ENCODE measurements at places on chromosomes 13 and 19.

- no peak for DNase-seq
Observed at GRCh38 chr13:27792393-27793218, at the start of gene GSX1. GSX1 (plus strand) TSS chr13:27792483; CDS start chr13:27792691, 208 bp downstream.

- no peak for DNase-seq
Observed at GRCh38 chr19:7418596-7418995, 69.9 kb downstream of the ARHGEF18 start.

DNA sequence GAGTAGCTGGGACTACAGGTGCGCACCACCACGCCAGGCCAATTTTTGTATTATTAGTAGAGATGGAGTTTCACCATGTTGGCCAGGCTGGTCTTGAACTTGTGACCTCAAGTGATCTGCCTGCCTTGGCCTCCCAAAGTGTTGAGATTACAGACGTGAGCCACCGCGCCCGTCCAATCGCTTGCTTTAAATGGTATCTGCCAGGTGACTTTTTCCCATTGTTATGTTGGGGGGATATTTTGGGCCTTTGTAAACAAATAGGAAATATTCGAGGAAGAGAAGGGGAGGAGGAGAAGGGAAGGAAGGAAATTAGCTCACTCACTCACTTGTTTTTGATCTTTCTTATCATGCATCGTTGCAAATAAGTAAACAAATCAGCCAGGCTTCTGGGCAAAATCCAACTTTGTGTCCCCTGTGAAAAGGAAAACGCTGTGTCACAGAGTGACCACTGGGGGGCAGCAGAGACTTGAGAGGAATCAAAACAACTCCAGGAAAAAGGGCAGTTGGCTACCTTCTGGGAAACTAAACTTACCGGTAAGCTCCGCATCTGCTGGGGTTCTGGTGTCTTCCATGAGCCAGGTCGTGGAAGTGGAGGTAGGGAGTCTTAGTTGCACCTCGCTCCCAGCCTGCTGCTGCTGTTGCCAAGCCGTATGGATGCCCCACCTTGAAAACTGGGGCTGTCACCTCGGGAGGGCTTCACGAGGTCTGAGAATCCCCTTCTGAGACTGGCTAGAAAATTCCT lies 9.3 kb upstream of the RANBP3 start:
- no peak for DNase-seq

DNA sequence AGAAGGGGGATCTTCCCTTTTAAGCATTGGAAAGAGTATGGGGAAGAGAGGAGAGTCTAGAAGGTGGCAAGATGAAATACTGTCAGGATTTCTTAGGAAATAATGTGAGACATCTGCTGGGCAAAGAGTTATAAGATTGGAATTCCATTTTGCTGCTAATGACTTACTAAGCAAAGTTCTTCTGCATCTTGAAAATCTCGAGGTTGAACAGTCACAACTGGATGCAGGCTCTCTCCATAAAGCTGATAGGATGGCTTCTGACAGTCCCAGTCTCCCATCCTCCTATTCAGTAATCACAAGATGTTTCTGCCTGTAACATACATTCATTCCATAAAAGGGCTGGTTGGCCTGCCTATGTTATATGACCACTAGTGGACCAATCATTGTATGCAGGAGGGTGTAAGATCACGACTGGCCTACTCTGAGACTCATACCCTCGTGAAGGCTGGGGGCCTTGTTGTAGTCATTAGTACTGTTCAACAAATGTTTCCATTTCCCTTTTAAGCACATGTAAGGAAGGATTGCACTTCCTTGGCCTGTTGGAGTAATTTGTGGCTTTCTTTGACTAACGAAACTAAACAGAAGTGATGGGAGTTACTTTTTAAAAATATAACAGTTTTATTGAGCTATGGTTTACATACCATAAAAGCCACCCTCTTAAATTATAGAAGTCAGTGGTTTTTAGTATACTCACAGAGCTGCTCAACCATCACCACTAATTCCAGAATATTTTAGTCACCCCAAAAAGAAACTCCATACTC lies 45.0 kb upstream of the TDRD3 start:
- no peak for DNase-seq

DNA sequence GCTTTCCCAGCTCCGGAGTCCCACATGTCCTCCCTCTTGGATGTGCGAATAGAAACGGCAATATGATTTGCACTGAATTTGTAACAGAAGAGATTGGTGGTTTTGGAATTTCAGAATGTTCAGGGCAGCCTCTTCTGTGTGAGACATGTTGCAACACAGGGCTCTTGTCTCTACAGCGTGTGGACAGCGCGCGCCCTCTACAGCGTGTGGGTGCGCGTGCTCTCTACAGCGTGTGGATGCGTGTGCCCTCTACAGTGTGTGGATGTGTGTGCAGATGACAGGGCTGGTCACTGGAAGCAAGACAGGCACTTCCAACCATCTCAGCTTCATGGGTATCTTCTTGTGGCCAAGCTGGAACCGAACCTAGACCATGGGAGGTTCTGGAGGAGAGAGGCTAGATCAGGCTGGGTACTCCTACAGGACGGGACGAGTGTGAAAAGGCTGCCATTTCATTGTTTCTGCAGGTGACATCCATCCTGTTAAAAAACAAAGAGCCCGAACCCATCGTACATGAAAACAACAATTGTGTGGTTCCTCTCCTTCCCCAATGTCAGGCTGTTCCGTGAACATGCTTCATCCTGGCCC lies 78.4 kb downstream of the TEX29 start:
- no peak for DNase-seq

- DNase-seq: no peak
Observed at GRCh38 chr13:26895808-26896466, 135.4 kb upstream of the GPR12 start.

DNA sequence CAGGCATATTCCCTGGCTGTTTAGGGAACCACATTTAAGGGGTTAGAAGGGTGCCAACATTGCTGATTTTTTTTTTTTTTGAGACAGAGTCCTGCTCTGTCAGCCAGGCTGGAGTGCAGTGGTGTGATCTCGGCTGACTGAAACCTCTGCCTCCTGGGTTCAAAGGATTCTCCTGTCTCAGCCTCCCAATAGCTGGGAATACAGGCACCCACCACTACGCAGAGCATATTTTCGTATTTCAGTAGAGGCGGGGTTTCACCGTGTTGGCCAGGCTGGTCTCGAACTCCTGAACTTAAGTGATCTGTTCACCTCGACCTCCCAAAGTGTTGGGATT lies 7.8 kb upstream of the CRX start:
- DNase-seq: no peak

GRCh38 chr13:86445206-86445605 lies 646.0 kb upstream of the SLITRK6 start:
- no peak for DNase-seq

DNA sequence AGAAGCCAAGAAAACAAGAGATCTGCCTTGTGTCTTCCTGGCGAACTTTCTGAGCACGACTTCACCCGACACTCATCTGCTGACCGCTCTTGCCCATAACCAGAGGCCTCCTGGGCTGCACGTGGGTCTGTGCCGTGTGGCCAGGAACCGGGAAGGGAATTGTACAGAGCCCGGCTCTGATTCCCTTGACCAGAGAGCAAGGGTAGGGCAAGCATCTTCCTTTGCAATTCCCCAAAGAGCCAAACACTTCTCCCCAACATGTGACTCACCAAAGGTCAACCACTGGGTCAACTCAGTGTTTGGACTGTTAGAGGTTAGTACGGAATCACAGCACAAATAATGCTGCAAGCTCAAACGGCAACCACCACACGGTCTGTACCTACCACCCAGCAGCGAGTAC lies 48.9 kb downstream of the KLF2 start:
- no peak for DNase-seq

GRCh38 chr19:16061943-16062342 lies 14.4 kb upstream of the TPM4 start:
- no peak for DNase-seq

GRCh38 chr13:63094717-63095116 lies 1679.1 kb upstream of the PCDH20 start:
- no peak for DNase-seq

- no peak for DNase-seq
Observed at GRCh38 chr19:51242881-51243630, 7.8 kb upstream of the SIGLECL1 start.

DNA sequence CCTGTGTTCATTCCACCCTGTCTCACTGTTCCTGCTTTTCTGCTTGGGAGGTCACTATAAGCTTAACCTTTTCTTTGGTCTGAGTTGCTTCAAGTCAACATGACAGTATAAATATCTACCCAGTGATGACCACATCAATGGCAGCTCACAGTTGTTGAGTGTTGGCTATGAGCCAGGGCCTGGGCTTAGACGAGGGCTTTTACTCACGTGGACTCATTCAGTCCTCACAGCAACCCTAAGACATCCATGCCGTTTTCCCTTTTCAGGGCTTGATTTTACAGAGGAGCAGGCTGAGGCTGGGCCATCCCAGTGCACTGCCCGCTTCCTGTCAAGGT lies 10.2 kb upstream of the CCDC97 start:
- DNase-seq: no peak

DNA sequence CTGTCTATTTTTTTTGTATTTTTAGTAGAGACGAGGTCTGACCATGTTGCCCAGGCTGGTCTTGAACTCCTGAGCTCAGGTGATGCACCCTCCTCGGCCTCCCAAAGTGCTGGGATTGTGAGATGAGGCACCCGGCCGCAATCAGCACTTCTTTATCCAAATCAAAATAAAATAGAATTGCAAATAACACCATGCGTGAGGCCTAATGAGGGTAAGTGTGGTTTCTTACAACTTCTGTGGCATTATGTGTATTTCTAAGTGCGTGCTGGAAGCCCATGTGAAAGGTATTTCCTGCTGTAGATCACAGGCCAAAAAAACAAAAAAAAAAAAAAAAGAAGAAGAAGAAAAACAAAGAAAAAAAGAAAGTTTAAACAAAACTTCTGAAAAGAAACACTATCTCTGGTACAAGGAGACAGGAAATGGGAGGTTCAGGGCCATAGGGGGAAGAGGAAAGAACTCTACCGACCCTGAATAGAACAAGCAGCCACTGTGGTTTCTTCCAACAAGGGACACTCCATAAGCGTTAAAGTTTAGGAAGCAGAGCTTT lies 3.0 kb upstream of the GRAMD1A start:
- DNase-seq: no peak

DNA sequence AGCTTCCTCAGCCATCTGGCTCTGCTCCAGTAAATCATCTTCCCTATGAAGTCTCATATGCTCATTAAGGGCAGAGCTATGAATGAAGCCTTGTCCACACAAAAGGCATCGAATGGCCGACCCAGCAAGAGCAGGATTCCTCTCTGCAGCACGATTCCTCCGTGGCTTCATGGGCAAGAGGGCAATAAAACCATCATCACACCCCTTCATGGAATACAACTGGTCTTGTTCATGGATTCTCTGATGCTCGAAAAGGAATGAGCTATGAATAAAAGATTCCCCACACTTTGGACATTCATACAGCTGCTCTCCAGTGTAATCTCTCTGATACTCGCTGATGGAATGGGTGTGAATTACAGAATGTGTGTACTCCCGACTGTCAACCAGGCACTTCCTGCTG lies 25.9 kb downstream of the PEG3 start:
- DNase-seq: no peak

DNA sequence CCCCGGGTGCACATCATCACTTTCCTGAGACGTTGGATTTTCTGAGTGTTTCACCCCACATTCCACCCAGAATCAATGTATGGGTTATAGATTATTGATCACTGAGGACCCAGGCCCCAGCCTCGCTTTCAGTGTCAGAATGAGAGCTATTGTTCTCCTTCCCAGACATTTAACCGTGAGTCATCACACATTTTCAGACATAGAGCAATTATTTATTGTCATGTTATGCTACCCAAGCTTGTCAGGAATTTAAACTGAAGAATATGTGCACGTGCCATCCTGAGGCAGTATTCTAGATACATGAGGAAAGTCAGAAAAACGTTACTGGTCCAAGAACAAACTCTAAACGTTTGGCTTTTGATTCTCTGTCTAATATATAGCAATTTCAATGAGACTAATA lies 276.6 kb upstream of the ZNF507 start:
- DNase-seq: no peak

GRCh38 chr19:47306303-47306702 lies 3.4 kb upstream of the C5AR1 start:
- DNase-seq: no peak

DNA sequence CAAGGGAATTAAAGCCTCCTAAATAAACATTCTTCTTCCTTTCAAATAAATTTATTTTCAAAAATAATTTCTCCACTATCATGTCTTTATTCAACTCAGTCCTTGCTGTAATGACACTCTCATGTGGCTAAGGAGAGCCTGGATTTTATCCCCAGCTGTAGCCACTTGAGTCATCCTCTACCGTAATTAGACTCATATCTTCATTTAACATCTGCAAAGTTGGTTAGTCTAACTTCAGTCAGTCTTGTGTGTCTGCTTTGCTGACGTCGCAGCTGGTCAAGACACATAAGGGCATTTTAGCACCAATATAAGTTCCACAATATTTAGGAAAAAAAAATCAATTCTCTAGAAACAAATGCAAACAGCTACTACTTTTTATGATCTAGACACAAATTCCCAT lies 776.4 kb upstream of the ATXN8OS start:
- no peak for DNase-seq

GRCh38 chr13:84380866-84381265 lies 498.6 kb upstream of the SLITRK1 start:
- DNase-seq: no peak

DNA sequence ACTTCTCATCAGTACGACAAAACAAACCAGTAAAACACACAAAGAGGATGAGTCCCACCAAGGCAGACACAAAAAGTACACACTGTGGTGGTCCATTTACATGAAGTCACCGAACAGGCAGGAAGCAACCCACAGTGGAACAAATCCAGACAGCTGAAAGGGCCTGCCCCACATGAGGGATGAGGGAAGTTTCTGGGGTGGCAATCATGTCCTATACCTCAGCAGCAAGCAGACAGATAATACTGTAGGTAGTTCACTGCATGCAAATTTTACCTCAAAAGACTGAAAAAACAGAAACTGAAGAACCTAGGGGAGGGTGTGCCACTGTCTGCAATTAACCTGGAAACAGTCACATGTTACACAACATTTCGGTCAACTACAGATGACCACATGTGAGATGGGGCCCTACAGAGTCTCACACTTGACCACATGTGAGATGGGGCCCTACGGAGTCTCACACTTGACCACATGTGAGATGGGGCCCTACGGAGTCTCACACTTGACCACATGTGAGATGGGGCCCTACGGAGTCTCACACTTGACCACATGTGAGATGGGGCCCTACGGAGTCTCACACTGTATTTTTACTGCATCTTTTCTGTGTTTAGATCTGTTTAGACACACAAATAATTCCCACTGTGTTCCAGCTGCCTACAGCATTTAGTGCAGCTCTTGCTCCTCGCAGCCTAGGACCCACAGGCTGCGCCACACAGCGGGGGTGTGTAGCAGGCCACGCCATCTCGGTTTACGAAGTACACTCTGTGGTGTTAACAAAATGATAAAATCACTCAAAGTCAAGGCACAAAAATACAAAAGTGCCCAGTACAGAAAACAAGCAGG lies 22.2 kb downstream of the PCID2 start:
- no peak for DNase-seq

GRCh38 chr13:31588316-31588715 lies 151.0 kb upstream of the RXFP2 start:
- DNase-seq: no peak
